ENCODE measurements at places on chromosomes 7 and 10.

GRCh38 chr7:147413557-147413870, 1177.1 kb upstream of the C7orf33 start:
- DNase-seq: no peak

GRCh38 chr10:82464191-82464818, 589.3 kb downstream of the NRG3 start:
- DNase-seq: no peak

DNA sequence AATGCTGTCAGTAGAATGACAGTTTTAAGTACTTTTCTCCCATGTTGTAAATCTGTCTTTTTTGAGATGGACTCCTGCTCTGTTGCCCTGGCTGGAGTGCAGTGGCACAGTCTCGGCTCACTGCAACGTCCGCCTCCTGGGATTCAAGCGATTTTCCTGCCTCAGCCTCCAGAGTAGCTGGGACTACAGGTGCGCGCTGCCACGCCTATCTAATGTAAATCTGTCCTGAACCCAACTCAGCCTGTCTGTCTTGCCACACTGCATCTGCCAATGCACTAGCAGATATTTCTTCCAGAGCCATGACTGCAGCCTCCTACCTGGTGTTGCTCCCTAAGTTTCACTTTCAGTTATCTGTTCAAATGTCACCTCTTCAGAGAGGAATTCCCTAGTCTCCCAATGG, 264.1 kb downstream of the PHF14 start:
- DNase-seq: no peak

- DNase-seq: no peak
Observed at GRCh38 chr7:107118109-107118900, 50.5 kb upstream of the HBP1 start.

DNA sequence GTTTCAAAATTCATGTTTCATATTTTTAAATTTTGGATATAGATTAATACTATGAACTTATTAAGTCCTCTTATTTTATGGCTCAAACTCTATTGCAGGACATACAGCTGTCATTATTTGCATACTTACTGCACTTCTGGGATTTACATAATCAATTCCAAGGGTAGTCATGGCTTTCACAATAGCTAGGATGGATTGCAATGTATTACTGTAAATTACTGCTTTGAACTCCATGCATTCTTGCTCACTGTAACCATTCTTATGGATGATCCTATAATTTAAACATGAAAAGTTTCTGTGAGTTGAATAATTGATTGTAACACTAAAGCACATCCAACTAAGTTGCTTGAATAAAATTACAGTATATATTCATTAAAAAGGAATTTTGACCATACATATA, 23.5 kb downstream of the GNAT3 start:
- DNase-seq: no peak

GRCh38 chr10:19971343-19972052, 155.3 kb downstream of the PLXDC2 start:
- DNase-seq: no peak

GRCh38 chr7:48207155-48207675, 36.0 kb downstream of the ABCA13 start:
- no peak for DNase-seq

DNA sequence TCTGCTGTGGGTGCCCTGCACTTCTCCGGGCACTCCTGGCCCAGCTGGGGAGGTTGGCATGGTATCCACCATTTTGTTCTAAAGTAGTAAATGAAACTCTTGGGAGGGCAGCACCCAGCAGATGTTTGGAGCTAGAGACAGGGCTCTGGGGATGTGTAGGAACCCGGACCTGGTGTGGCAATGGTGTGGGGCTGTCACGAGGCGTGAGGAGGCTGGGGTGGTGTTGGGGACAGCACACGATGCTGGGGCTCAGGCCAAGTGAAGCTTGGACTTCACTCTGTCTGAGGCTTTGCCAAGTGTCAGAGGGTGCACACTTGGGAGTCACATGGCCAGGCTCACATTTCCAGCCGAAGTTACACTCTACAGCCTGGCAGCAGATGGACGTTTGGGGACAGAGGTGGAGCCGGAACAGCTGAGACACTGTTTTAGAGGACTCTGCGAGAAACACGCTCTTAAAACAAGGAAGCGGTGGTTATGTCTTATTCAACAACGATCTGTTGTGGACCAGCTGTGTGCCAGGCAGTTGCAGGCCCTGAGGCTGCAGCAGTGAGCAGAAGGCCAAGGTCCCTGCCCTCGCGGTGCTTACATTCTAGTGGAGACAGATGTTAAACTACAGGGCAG, 118.2 kb downstream of the CUX1 start:
- no peak for DNase-seq

- DNase-seq: peak; percentile 30
Observed at GRCh38 chr10:110356628-110357245, 52.0 kb upstream of the SMNDC1 start.

GRCh38 chr10:113397047-113397446, 155.8 kb upstream of the HABP2 start:
- DNase-seq: no peak

GRCh38 chr7:90701021-90701420, 104.9 kb downstream of the CDK14 start:
- DNase-seq: no peak

GRCh38 chr10:2682491-2682890, 384.9 kb upstream of the PFKP start:
- DNase-seq: no peak

- DNase-seq: no peak
Observed at GRCh38 chr7:93725954-93726353, 151.4 kb upstream of the CALCR start.

- DNase-seq: no peak
Observed at GRCh38 chr10:47137311-47137851, 162.6 kb upstream of the GDF10 start.

- no peak for DNase-seq
Observed at GRCh38 chr7:139061416-139061815, 25.6 kb upstream of the ZC3HAV1L start.

- no peak for DNase-seq
Observed at GRCh38 chr10:130244928-130245495, 108.8 kb downstream of the GLRX3 start.

Data from T-helper 1 cell (primary cell).